Effector memory CD4-positive, alpha-beta T cell (primary cell): ENCODE measurements at places on chromosomes 11 and 22.

GRCh38 chr11:79113054-79113690, 327.7 kb downstream of the TENM4 start:
- no peak for DNase-seq

- peak; percentile 73 for DNase-seq
Observed at GRCh38 chr11:57649826-57650738, at the start of gene YPEL4. TSS of gene YPEL4 (minus strand) at chr11:57649912. CDS start at chr11:57647107, 2,805 bp downstream.

DNA sequence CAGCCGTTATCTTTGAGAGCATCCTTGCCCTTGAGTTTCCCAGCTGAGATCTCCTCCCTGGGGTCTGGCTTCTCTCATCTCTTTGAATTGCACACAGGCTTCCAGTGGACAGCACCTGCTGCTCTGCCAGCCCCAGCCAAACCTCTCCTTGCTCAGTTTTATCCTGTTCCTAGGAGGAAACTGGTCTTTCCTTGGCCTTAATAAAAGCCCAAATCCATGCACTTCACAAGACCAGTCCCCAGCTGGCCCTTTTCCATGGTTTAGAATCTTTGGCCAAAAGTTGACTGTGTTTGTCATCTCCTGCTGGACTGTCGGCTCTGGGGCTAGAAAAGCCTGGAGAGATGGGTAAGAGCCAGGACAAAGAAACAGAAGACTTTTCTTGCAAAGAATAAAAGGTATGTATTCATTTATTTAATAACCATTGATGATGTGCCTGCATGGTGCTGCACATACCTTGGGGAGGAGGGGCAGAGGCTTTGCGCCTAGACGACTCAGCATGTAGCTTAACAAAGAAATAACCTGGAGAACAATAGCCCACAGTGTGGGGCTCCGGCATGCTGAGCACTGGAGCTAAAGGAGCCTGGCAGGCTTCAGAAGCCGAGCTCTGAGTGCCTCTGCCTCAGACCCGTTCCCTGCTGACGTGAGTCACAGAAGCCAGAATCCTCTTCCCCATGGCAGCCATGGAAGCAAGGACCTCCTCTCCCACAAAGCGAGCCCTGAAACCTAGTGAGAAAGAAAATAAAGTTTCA, 319.3 kb upstream of the B3GAT1 start:
- no peak for DNase-seq

- DNase-seq = no peak
Observed at GRCh38 chr11:46075168-46075567, 46.1 kb downstream of the PHF21A start.

DNA sequence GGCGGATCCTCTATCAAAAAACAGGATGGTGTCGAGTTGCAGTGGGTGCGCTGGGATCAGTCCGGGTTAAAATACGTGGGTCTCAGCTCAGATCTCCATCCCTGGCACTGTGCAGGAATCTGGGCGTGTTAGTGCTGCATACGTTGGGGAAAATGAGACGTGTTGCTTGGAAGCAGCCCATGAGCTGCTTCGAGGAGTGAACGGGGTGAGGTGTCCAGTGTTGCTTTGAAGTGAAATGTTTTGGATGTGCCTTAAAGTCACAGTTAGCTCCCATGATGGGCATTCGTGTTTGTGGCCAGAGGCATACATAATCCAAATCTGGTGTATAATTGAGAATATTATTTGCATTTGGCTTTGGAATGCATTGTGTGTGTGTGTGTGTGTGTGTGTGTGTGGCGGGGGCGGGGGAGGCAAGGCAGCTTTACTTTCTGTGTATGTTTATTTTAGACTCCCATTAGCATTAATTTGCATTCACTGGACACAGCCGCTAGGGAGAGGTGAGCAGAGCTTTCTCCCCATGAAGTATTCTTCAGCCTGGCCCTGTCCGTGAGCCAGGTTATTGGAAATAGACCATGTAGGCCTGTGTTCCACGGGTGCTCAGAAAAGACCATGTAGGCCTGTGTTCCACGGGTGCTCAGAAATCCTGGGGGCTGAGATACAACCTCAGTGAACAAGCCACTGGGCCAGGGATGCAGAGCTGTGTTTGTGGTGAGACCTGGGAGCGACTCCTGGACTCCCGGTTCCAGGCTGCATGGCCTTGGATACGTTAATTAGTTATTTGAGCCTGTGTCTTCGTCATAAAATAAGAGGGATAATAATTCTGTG, 134.6 kb downstream of the ST3GAL4 start:
- no peak for DNase-seq
